ENCODE measurements at places on chromosomes 7 and 10.

GRCh38 chr7:46168671-46169383, 247.8 kb upstream of the IGFBP3 start:
- no peak for DNase-seq

DNA sequence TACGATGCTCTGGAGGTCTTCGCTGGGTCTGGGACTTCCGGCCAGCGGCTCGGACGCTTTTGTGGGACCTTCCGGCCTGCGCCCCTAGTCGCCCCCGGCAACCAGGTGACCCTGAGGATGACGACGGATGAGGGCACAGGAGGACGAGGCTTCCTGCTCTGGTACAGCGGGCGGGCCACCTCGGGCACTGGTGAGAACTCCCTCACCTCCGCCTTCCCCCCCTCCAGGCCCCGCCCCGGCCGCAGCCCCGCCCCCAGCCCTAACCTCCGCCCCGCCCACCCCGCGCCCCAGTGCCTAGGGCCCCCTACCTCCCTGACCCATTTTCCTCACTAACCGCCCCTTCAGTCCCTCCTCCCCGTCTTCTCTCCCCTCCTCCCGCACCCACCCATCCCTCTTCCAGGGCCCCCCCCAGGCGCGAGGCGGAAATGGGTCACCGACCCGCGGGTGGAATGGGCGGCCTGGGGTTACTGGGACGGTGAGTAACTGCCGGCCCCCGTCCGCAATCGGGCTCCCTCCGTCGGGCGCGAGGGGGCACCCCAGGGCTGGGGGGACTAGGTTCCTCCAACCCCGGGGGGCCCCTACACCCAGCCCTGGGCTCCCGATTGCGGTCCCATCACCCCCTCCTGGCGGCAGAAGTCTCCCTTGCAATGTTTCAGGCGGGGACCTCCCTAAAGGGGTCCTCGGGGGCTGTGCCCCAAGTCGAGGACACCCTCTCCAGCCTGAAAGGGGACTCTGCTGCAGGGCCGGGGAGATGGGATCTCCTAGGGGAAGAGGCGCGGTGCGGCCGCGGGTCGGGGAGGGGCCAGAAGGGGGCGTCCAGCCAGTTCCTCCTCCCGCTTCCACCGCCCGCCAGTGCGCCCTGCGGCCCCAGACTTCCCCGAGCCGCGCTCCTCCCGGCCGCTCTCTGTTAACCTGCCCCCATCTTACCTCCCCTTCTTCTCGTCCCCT, 2.1 kb downstream of the PCOLCE start:
- peak; percentile 65 for DNase-seq

DNA sequence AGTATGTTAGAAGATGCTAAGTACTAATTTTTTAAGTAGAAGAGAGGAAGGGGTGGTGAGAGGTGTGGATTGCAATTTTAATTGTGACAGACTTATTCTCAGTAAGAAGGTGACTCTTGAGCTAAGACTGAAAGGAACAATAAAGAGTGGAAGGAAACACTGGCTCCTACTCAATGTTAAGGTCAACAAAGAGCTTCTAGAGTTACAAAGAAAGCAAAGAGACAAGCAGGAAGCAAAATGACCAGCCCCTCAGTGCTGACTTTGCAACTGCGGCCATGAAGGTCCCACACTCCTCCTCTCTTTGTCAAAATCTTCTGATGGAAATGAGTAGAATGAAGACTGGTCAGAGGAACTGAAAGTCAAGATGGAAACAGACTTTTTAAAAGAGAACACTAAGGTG, 79.9 kb upstream of the FOXI2 start:
- DNase-seq: no peak

- DNase-seq: no peak
Measured at GRCh38 chr7:22296916-22297315, 60.0 kb downstream of the RAPGEF5 start.

DNA sequence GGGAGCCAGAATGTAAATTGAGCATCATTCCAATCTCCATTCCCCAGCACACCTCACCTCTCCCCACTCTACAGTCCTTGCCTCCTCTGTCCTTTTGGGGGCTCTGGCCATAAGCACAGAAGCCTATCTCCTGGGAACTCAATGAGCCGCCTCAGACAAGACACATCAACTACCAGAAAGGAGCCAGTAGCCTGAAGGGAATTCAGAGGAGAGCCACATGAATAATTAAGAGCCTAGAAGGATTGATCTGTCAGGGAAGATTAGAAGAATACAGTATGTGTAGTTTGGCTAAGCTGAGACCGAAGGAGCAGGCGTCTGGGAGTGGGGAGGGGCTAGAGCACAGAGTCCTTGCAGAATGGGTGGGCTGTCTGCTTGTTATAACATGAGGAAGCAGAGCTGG, 31.2 kb downstream of the FRMD4A start:
- DNase-seq: no peak

- no peak for DNase-seq
Measured at GRCh38 chr10:102421757-102422512, 1.3 kb downstream of the FBXL15 start.

DNA sequence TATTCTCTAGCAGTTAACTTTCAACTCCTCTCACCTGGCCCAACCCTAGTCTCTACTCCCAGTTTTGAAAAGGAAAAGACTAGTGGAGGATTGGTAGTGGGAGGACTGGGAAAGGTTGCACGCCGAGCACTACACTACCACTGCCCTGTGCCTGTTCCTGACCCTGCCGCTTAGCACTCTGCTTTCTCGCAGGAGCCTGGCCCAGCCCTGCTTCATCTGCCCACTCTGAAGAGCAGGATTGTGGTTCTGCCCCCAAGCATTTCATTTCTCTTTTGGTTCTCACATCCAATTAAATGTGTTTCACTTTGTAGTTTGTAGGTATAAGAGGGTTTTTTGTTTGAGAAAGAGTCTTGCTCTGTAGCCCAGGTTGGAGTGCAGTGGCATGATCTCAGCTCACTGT, 31.5 kb upstream of the RBM20 start:
- DNase-seq: no peak

DNA sequence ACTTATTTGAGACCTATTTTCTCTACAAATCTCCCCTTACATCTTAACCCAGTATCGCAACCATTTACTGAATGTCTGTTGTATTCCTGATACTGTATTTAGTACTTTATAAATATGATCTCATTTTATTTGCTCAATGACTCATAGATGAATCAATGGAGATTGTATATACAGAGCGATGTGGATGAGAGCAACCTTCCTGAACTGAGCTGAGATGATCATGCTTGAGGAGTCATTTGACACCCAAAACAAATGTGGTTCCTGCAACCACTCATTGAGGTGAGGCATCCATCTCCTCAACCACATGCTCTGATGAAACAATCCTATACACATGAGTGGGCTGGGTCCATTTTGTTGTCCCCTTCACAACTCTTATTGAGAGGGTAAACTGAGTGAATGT, 250.0 kb downstream of the CDC14C start:
- no peak for DNase-seq

GRCh38 chr10:58486821-58487220, 25.9 kb upstream of the BICC1 start:
- DNase-seq: no peak

GRCh38 chr7:151157645-151158329, 9.7 kb downstream of the GBX1 start:
- no peak for DNase-seq

- DNase-seq: no peak
Measured at GRCh38 chr7:14252458-14252857, 263.0 kb upstream of the ETV1 start.

DNA sequence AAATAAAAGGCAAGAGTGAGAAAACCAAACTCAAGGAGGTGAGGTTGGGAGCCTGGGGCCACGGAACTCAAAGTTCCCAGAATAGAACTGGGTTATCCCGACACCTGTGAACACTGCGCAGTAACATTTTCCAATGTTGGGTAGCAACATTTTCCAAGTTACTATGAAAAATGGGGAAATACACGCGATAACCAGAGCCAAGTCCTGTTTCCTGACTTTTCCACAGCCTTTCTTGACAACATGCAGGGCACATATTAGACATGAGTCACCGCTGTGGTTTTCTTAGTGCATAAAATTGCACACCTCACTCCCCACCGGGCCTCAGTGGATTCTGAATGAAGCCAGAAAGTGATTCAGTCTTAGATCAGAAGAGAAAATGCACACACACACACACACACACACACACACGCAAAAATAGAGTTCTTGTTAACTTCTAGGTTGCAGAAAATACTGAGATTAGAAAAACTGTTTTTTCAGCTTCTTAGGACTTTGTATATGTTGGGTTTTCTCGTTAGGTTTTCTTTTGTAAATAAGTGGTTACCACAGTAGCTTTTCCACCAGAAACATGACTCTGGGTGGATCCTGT, 70.0 kb downstream of the CAMK1D start:
- peak; percentile 35 for DNase-seq

DNA sequence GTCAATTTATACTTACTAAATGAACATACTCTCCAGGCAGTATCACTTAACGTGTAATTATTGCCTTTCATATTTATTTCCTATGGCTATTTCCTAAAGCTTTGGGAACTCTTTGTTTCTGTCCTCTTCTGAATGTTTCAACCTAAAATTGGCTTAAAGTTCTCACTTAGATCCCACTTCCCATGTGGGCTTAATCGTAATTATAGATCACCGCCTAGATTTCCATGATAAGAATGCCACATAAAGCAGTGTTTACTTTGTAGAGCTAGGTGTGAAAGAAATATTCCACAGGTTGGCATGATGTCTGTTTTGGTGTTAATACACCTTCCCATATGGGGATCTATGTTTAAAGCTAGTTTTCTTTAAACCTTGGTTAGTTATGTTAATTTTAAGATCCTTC, 1.5 kb downstream of the HDAC9 start:
- DNase-seq: no peak

DNA sequence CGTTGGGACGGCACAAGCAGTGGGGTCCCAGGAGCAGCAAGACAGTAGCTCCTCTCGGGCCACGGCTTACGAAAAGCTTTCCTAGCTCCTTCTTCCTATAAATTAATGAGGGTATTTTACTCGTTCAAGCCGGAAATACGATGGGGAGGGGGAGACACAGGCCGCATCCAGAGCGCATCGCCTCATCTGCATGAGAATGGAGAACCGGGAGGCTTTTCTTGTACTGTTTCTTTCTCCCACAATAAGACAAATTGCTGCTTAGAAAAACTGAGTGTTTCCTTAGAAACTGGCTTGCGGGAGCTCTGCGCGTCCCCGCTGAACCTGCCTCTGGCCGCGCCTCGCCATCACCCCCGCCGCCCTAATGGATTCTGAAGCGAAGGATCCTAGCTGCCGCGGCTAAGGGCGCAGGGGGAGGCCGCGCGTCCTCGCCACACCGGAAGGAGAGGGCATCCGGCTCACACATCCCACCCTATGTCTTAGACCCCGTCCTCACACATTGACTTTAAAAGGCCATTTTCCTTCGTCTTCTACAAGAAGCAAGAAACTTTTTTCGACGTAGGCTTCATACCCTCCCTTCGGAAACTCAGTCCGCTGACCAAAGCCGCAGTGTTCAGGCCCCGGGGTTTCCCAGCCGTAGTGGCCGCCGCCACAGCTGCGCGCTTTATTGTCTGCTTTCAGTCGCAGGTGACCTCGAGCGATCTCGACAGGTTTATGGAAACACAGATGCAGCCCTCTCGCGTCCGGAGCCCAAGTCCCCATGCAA, 8.8 kb downstream of the NXPH1 start:
- DNase-seq: no peak

GRCh38 chr7:107938456-107939250, 47.7 kb downstream of the DLD start:
- DNase-seq: no peak

DNA sequence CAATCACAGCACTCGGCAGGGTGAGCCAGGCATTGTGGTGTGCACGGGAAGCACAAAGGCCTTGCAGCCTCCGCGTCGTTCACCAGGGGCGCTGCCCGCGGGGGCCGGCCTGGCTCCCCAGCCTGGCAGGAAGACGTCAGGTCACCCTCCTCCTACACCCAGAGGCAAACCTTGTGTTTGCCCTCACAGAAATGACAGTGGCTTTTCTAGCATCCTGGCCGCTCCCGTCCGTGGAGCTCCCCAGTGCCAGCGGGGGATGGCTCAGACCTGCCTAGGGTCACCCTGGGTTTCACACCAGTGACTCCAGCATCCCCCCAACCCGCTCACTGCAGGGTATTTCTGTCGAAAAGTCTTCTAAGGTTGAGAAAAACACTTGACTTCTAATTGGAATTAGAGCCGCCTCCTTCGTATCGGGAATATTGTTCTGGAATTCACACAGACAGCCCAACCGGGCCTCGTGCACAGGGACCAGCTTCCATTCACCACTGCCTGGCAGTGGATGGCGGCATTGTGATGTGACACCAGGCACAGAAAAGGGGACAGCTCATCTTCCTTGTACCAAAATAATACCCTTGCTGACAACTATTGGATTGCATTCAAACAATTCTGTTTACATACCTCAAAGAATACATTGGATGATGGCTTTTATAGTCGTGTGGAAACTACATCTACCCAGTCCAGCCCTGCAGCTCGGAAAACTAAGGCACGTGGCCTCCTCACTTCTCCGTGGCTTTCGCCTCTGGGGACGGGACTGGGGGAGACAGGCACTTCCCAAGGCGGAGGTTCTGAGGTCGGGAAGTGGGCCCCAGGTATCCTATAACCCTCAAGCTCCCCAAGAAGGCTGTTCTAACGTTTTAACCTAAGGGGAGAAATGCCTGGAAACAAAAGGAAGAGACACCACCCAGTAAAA, 109.0 kb downstream of the EBF3 start:
- DNase-seq: no peak

- no peak for DNase-seq
Measured at GRCh38 chr10:73126343-73126742, 16.1 kb downstream of the NUDT13 start.

GRCh38 chr7:50209461-50210135, 94.9 kb upstream of the IKZF1 start:
- no peak for DNase-seq

DNA sequence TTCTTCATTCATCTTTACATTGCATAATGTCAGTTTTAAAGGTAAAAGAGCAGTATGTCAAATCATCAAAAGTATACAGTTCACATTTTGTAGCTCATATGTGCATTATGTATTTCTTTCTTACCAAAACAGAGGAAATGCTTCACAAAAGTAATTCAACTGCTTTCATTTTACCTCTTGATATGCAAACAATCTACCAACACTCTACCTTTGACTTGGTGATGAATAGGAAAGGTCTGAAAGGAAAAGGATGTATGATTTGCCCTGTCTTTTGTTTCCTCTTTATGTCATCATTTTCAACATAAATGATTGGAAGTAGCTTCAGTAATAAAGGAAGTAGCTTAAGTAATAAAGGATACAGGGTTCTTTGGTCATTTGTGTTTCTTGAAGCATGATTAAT, 846.7 kb downstream of the NXPH1 start:
- DNase-seq: no peak

DNA sequence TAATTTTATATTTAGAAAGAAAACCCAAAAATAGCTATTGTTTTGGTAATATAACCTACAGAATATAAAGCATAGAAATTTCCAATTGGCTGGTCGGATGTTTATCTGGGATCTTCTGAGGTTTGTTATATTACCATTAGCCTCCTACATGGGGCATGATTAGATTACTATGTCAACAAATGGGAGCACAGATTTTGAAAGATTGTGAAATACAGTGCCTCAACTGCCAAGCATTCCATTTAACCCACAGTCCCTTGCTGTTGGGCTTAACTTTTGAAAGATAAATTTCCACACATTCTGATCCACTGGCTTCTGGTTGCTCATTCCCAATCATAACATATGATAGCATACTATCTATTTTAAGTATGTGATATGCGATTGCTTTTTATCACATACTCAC, 455.4 kb upstream of the C7orf33 start:
- no peak for DNase-seq

GRCh38 chr10:60541451-60541850, 151.8 kb upstream of the ANK3 start:
- DNase-seq: no peak

GRCh38 chr7:128041203-128041602, 10.0 kb upstream of the LRRC4 start:
- DNase-seq: no peak

Data from GDM1 (cell line).